Epithelial cell of alveolus of lung (primary cell): ENCODE measurements at places on chromosomes 2 and 18. TPM values are rescaled to one million over a fixed set of nuclear protein-coding genes. Genes with fewer than 3 reads are reported as not detected.

CKAP2L gene
- 5.6 and 19.4 TPM in 2 replicates for total RNA-seq

CPO gene
- total RNA-seq: not detected in 2 replicates

SP140L gene
- total RNA-seq: 4.0 and 33.5 TPM in 2 replicates

TIGD1 gene
- total RNA-seq: 1.9 and 5.2 TPM in 2 replicates

GPD2 gene
- 25.2 and 31.0 TPM in 2 replicates for total RNA-seq
